NCI-H1694 (cell line): ENCODE measurements at places on chromosomes 5 and 9.

DNA sequence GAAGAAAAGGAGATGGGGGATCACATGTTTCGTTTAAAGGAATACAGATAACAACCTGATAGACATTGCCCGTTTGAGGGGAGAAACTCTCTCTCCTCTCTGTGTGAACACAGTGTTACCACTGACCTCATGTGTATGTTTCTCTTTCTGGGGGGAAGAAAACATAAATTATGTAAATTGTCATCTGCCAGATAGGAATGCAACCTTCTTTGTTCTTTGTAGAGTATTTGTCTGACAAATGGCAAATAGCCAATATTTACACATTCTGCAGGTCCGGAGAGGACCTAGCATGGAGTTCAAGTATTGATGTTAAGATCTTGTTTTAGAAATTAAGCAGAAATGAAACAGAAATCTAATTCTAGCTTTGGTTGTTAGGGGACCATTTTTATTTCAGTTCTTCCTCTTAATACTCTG lies 276.3 kb downstream of the SAXO1 start:
- no peak for DNase-seq

- no peak for DNase-seq
These were observed 25.6 kb downstream of the GLDC start for GRCh38 chr9:6619909-6620308.

- DNase-seq = no peak
These were observed 76.8 kb downstream of the CFAP77 start for GRCh38 chr9:132486706-132487350.

GRCh38 chr5:94891565-94891964 lies 273.1 kb downstream of the SLF1 start:
- no peak for DNase-seq

DNA sequence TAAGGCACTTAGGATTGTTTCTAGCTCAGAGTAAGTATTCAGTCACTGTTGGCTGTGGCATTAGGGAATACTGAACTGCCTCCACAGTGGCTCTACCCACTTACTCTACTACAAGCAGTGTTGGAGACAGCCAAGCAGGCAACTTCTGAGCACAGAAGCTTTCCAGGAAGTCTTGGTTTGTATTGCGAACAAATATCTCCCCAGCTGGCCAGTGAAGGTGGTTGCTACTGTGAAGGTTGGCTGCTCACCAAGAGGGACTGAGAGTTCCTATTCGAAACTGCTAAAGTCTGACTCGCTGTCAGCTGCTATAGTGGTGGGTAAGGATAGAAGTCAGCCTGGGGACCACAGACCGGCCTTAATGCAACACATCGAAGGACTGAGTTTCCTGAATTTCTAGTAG lies 319.1 kb downstream of the KIF4B start:
- no peak for DNase-seq

GRCh38 chr9:27003426-27004077 lies 1.9 kb downstream of the LRRC19 start:
- no peak for DNase-seq

- DNase-seq = no peak
These were observed 14.7 kb upstream of the CCIN start for GRCh38 chr9:36154331-36154952.

GRCh38 chr9:114497236-114497635 lies 8.0 kb downstream of the WHRN start:
- no peak for DNase-seq

DNA sequence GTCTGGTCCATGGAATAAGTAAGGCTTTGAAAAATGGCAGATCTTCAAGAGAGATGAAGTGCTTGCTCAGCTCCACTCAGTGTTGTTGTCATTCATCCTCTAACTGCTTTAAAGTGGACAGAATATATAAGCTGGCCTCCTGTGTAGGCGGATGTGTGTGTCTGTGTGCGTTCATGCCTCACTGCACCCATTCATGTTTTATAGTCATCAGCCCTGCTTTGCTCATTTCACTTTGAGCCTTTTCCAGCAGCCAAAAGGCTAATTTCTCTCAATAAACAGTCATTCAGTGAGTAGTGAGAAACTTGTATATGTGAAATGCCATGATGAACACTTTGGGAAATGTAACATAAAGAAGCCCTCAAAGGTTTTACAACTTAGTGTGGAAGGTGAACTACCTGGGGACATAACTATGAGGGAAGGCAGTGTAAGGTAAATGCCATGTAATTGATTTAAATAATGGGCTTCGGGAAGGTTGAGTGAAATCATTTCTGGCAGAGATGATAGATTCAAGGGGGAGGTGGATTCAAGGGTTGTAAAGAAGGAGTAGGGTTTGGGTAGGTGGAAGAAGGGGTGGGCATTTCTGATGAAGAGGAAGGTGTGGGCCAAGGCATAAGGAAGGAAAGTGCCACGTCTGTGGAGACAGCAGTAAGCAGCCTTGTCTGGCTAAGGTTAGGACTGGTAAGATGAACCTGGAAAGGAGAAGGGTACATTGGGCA lies 15.7 kb downstream of the TTC23L start:
- DNase-seq = no peak

GRCh38 chr9:114171500-114171899 lies 16.2 kb downstream of the COL27A1 start:
- no peak for DNase-seq

DNA sequence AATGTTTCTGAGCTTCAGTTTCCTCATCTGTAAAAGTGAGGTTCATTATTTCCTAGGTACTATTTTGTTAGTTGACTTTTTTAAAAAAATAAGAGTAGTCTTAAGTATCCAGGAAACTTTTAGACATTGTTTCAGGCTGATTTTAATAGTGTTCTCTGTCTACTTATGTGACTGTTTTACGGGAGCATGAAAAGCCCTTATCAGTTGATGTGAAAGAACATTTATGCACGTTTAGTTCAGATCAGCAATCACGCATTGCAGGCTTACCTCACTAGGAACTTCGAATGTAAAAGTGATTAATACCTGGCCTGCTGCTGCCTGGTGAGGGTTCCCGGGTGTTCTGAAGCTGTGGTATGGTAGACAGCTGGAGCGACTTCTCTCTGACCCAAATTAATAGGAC lies 8.1 kb downstream of the SNX18 start:
- DNase-seq = no peak

DNA sequence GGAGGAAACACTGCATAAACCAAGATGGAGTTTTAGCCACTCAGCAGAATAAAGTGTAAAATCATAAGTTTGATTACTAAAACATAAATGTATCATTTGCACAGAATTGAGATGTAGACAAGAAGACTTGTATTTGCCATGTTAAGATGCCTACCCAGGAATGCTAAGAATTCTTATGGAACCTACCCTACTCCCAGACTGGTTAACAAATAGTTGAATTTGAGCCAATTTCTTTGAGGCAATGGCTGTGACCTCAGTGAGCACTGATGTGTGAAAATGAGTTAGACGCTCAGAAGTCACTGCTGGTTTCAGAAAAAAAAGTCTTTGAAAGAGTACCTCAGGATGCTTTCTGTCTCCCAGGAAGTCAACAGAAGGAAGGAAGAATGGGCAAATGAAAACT lies 95.6 kb downstream of the ESM1 start:
- DNase-seq = no peak

DNA sequence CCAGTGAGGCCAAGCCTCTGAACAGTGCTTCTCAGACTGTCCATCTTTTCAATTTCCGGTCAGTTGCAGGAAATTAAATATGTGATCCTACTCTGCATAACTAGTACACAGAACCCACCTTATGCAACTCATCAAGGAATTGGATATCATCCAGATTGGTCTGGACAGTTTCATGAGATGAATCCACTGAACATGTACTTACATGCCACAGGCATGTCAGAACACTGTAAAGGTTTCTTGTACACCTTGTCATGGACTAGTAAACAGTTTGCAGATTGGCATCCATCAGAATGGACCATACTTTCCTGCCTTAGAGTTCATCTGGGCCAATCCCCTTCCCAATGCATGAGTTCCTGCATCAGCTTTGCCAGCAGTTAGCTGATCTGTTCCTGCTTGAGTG lies 30.4 kb downstream of the GARNL3 start:
- DNase-seq = no peak

DNA sequence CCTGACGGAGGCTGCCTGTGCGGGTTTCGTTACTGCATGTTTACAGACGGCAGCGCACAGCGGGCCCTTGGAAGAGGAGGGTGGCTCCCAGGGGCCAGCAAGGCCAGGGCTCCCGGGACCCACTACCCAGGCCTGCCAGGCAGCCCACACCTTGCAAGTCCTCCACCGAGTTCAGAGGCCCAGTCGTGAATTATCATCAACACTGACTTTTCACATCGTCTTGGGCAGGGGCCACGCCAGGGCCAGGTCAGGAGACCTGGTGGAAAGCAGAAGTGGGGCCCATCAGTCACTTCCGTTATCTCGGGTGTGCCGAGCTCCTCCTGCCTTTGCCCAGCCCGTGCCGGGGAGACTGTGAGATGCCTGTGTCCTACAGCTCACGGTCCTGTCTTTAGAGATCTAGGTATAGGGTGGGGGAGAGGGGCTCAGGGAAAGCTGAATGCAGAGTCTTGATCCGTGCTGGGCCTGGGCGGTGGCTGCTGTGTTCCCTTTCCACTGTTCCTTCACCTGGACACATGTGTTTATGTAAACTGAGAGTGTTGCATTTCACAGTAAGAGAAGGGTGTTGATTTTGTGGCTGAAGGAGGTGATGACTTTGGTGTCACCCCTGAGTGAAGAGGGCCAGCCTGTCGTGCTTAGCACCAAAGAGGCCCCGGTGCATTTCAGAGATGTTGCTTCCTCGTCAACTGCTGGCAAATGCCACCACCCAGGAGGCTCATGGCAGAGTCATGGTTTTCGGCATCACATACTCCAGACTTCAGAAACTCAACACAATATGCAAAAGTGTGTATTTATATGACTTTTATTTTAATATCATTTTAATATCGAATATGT lies 175.2 kb downstream of the GAPVD1 start:
- no peak for DNase-seq

DNA sequence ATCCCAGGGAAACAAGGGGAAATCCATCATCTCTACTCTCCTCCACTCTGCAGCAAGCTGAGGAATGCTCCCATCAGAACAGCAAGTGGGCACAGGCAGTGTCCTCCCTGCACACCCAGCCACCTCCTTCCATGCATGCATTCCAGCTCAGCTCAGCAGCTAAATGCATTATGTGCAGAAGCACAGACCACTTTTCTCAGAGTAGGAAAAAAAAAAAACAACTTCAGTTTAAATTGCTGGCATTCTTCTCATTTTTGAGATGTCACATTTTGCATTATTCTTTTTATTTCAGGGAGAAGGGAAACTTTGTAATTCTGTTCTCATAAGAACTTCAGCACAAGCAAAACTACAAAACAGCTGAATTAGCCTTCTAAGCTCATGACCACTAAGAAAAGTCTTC lies 312.2 kb downstream of the SEMA5A start:
- no peak for DNase-seq

GRCh38 chr5:137221943-137222342 lies 277.2 kb downstream of the SPOCK1 start:
- no peak for DNase-seq

DNA sequence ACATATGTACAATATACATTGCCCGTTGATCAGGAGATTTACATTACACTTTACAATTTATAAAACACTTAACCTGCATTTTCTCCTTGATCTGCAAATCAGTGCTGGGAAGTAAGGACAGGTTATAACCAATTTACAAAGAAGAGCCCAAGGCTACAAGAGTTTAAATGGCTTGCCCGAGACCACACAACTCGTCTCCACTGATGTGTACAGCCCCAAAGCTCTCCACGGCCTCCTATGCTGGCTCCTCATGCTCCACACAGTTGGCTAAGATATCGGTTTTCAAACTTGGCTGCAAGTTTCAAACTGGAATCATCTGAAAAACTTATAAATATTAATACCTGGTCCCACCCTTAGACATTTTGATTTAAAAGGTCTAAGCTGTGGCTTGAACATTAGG lies 10.3 kb downstream of the ACTL7B start:
- DNase-seq = no peak

- DNase-seq = no peak
These were observed 10.7 kb downstream of the NKD2 start for GRCh38 chr5:1019001-1019905.

GRCh38 chr9:83967073-83967472 lies 12.9 kb downstream of the HNRNPK start:
- no peak for DNase-seq

DNA sequence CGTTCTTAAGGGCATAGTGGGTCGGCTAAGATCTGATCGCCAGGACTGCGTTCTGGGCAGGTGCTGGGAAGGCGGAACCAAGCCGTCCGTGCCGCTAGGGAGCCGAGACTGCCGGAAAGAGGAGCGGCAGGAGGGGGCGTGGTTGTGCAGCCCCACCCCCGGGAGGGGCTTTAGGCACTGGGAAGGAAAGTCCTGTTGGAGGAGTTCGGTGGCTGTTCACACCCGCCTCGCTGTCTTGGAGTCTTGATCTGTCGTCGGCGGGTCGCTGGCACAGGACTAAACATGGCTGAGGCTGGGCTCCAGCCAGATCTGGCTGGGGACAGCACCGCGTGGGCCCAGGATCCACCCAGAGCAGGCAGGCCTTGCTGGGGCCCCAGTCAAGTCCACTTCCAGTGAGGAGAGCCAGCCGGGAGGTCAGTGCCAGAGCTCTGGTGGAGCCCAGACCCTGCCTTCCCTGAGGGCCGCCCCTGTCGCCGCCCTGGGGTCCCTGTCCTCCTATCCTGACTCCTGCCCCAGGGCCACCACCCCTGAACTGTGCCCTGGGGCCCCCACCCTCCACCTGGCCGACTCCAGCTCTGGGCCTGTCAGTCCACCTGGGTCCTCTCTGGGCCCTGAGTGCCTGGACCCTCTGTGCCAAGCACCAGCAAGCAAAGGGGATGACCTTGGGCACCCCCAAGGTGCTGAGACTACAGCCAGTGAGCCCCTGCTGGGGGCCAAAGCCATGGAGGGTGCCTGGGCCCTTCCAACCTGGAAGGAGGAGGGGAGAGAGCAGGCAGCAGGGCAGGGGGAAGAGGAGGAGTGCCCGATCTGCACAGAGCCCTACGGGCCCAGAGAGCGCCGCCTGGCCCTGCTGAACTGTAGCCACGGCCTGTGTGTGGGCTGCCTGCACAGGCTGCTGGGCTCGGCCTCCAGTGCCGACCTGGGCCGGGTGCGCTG lies 4.5 kb downstream of the RNF208 start:
- no peak for DNase-seq

DNA sequence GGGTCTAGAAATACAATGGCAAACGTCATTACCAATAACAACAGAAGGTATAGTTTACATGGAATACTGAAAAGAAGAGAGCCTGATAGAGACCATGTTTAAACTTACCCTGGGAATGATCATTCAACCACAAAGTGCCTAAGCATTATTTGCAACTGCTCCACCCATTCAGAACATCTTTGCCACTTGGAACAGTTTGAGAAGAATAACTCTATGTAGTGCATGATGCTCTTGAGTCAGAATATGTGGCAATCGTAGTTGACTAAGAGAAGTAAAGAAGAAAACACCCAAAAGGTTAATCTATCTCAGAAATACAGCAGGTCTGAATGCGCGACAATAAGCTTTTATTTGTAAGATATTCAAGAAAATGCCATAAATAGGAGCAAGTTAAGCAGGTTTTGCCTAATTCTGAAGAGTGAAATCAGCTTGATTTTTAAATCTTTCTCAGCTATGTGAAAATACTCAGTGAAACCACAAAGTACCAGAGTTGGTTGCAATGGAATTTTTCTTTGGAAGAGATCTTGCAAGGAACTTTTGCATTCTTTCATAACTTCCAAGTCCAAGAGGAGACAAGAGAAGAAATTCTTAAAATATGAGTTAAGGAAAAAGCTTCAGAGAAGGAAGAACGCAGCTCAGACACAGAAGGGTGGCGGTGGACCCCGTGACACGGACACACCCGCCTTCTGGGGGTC lies 64.3 kb downstream of the HABP4 start:
- DNase-seq = no peak

- DNase-seq = no peak
These were observed 129.4 kb downstream of the C9orf152 start for GRCh38 chr9:110078604-110079003.
